A549 treated with AZD2906 at 1 μM for 4 hours (cell line): ENCODE measurements at places on chromosomes 12 and 14. TPM values are rescaled to one million over a fixed set of nuclear protein-coding genes. Genes with fewer than 3 reads are reported as not detected.

DHRS2 gene
- 5.8 to 7.6 TPM (median 5.9 TPM) in 5 replicates for total RNA-seq

ABCD4 gene
- 25.4 to 33.5 TPM (median 30.0 TPM) in 5 replicates for total RNA-seq

KRT79 gene
- 0.05 to 0.10 TPM (median 0.07 TPM) in 4 of 5 replicates, not detected in the other for total RNA-seq

INHBE gene
- total RNA-seq, result 0.05 to 0.09 TPM (median 0.06 TPM) in 3 of 5 replicates, not detected in the others

ACSM4 gene
- not detected in 5 replicates for total RNA-seq

TAS2R7 gene
- not detected in 5 replicates for total RNA-seq

TAS2R50 gene
- not detected in 5 replicates for total RNA-seq

HOXC6 gene
- 3.9 to 5.0 TPM (median 4.1 TPM) in 5 replicates for total RNA-seq

KRT78 gene
- total RNA-seq, result 0.04 to 0.13 TPM (median 0.07 TPM) in 5 replicates

RFX4 gene
- 0.06 to 0.18 TPM (median 0.08 TPM) in 3 of 5 replicates, not detected in the others for total RNA-seq

CCNK gene
- total RNA-seq, result 46.4 to 57.9 TPM (median 48.2 TPM) in 5 replicates

E2F7 gene
- total RNA-seq, result 6.3 to 8.6 TPM (median 7.2 TPM) in 5 replicates

ADAM20 gene
- total RNA-seq, result 0.02 to 0.03 TPM in 2 of 5 replicates, not detected in the others

PLEKHG7 gene
- not detected in 5 replicates for total RNA-seq

CACNA2D4 gene
- 0.06 TPM in 1 of 5 replicates, not detected in the others for total RNA-seq

GLT1D1 gene
- not detected in 5 replicates for total RNA-seq

EP400 gene
- 22.3 to 25.3 TPM (median 23.2 TPM) in 5 replicates for total RNA-seq
